A549 treated with ZK216348 at 1 μM for 4 hours (cell line): ENCODE measurements at places on chromosomes 7 and 10. TPM values are rescaled to one million over a fixed set of nuclear protein-coding genes. Genes with fewer than 3 reads are reported as not detected.

The WNT2 gene
- total RNA-seq: not detected in 5 replicates

The SPDYE2B gene
- total RNA-seq: not detected in 5 replicates

The BCAP29 gene
- 25.2 to 55.7 TPM (median 39.8 TPM) in 5 replicates for total RNA-seq

The CISD1 gene
- total RNA-seq: 45.7 to 66.8 TPM (median 54.5 TPM) in 5 replicates

The TMEM178B gene
- 1.1 to 2.6 TPM (median 1.5 TPM) in 5 replicates for total RNA-seq

The TRUB1 gene
- total RNA-seq: 11.3 to 18.7 TPM (median 15.9 TPM) in 5 replicates

The CACNA2D1 gene
- total RNA-seq: 4.4 to 11.1 TPM (median 10.9 TPM) in 5 replicates

The FGFR2 gene
- 0.31 to 0.68 TPM (median 0.45 TPM) in 5 replicates for total RNA-seq

The ASAH2 gene
- total RNA-seq: 0.42 to 3.6 TPM (median 2.4 TPM) in 5 replicates

The PCBD1 gene
- 188 to 260 TPM (median 234 TPM) in 5 replicates for total RNA-seq

The RNLS gene
- 7.2 to 9.4 TPM (median 8.1 TPM) in 5 replicates for total RNA-seq

The FGFBP3 gene
- 1.7 to 3.2 TPM (median 2.5 TPM) in 5 replicates for total RNA-seq

The ZCCHC24 gene
- 2.5 to 4.7 TPM (median 4.0 TPM) in 5 replicates for total RNA-seq

The ZNF775 gene
- total RNA-seq: 3.9 to 8.4 TPM (median 7.0 TPM) in 5 replicates

The PLA2G12B gene
- total RNA-seq: not detected in 5 replicates

The EEPD1 gene
- total RNA-seq: 49.8 to 67.2 TPM (median 54.4 TPM) in 5 replicates

The C7orf57 gene
- total RNA-seq: 0.20 to 0.67 TPM (median 0.31 TPM) in 5 replicates

The CALCR gene
- total RNA-seq: not detected in 5 replicates

The NYAP1 gene
- total RNA-seq: 1.9 to 5.7 TPM (median 4.1 TPM) in 5 replicates

The ATG9B gene
- total RNA-seq: 0.25 to 0.94 TPM (median 0.43 TPM) in 5 replicates

The CUEDC2 gene
- 54.9 to 73.1 TPM (median 62.7 TPM) in 5 replicates for total RNA-seq

The WDR86 gene
- 0.13 to 0.23 TPM (median 0.18 TPM) in 3 of 5 replicates, not detected in the others for total RNA-seq

The NANOS1 gene
- total RNA-seq: 2.1 to 3.1 TPM (median 2.8 TPM) in 5 replicates
